OCI-LY7 (cell line): ENCODE measurements at places on chromosomes 16 and 17.
A peak's percentile ranks its signal among the peaks of the same experiment; 100 is the strongest.

DNA sequence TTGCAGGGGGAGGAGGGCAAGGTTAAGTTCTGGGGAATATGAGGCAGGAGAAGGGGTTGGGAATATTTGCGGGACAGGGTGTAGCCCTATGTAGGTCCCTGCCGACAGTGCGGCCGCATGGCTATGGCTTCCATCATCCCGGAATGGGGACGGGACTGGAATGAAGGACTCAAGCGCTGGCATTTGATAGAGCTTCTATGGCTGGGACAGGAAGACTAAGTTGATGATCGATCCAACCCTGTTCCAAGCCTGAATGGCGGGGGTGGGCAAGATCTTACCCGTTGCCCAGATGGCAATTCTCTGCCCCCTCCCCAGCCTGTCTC is 47.1 kb downstream of the SRCIN1 start:
- no peak for DNase-seq

DNA sequence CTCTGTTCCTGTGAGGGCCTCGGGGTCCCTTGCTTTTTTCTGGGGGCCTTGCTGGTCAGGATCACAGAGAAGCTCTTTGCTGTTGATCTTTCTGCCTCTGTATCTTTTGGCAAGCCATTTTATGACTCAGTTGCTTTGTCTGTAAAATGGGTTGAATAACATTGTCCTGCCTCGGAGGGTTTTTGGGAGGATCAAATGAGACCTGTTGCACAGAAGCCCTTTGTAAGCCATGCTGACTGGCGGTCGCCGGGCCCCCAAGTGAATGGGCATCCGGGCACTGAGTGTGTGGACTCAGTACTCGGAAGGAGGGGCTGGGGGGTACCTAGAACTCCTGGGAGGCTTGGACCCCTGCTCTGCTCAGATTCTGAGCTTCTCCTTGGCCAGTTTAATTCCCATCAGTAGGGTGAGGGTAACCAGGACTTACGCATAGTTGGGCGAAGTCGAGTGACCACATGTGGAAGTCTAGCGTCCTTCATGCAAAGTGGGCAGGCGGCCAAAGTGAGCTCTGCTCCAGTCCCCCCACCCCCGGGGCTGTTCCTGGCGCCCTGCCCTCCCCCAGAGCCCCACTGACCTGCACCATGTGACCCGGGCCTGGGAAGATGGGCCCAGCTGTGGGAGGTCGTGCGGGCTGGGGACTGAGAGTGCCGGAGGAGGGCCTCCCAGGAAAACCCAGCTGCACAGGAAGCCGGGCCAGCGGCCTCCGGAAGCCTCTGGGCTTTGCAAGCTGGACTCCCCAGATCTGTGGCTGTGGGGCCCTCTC is 284.0 kb downstream of the SEC14L1 start:
- peak; percentile 45 for DNase-seq

DNA sequence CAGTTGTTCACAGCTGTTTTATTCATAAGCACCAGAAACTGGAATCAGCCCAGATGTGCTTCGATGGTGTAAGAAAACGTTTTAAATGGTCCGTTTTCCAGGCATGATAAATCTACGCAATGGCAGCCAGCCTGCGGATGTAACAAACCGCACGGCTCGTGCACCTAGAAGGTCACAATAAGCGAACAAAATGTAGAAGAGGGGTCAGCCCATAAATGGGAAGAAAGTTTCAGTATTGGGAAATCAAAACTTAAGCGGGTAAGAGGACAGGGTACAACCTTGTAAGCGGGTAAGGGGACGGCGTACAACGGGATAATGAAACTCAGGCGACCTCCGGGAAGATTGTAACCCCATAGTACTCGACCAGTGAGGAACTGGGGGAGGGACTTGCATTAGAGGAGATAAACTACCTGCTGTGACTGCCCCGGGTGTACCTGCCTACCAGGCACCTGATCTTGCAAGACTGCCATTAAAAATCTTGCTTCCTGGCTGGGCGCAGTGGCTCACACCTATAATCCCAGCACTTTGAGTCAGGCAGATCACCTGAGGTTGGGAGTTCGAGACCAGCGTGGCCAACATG is 66.6 kb downstream of the ANKRD11 start:
- no peak for DNase-seq

GRCh38 chr16:4859900-4860255 is 12.6 kb downstream of the UBN1 start:
- no peak for DNase-seq

DNA sequence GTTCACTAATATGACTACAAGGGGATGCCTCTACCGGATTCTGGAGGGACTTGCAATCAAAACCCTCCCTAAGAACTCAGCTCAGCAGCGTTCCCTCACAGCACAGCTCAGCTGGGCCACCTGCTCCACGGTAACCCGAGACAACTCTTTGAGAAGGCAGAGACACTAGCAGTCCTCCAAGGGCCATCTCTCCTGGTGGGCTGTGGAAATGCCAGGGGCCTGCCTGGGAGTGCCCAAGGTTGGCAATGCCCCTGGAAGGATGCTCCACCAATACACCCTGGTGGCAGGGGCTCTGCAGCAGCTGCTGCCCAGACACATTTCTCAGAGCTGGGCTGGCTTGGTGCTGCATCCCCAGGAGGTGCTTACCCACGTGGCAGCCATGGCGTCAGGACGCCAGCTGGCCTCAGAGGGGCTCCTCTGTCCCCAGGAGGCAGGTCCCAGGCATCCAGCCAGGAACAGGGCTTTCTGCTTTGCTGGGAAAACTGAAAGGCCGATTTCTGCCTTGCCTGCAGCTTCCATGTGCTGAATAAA is 16.5 kb downstream of the CDIP1 start:
- DNase-seq, result no peak

GRCh38 chr17:61420745-61421398 is 21.2 kb downstream of the TBX2 start:
- no peak for DNase-seq

DNA sequence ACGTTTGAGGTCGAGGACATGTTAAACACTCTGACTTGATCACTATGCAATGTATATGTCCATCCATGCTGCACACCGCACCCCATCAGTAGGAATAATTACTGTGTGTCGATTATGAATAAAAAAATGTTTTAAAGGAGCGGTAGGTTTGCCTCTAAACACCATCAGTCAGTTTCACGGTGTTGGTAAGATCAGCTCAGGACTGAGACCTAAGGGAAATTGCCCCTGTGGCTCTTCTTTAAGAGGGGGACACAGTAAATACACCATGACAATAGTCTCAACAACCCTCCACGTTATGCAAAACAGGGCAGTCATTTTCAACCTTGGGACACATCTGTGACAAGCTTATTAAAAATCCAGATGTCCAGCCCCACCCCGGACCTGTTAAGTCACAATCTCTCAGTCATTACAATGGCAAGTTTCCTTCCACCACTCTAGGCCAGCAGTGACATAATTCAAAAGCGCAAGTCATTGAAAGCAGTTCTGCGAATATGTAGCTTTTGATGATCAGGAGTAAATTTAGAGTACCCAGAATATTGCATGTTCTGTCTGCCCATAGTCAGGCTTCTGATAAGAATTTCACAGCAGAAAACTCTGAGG is 1.2 kb downstream of the ATMIN start:
- peak; percentile 43 for DNase-seq

DNA sequence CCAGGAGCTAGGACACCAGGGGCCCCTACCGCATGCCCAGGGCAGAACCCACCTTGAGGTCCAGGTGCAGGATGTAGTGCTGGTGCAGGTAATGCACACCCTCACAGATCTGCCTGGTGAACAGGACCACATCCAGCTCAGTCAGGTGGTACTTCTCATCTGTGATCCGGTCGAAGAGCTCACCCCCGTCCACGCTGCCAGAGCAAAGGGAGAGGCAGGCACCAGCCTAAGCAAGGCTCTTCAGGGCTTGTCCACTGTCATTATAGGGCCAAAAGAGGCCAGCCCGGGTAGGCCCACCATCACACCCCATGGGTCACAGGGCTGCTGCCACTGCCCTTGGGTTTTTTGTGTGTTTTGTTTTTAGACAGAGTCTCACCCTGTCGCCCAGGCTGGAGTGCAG is 21.0 kb downstream of the MYLK3 start:
- DNase-seq, result no peak

DNA sequence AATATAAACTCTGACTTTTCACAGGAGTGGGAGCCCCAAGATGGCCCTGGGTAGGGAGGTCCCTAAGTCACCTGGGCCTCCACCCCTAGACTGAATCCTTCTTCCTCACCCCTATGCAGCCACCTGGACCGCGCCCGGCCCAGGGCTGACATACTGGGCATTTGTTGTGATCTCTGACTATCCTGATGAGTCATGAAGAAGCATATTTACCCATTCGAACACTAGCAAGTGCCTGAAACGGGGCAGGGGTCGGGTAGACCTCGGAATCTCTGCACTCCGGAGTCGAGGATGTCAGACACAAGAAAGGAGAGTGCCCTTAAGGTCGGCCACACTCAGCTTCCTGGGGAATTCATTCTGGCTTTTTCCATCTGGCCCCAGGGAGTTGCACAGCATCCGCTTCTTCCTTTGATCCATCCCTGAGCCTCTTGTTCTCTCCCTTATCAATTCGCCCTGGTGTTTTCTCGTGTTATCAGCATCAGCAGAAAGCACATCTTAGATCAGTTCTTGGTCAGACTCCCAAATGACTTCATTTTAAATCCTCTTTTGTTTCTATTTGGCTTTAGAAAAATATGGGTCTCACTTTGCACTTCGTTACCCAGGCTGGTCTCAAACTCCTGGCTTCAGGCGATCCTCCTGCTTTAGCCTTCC is 10.4 kb downstream of the METTL22 start:
- DNase-seq, result no peak
